AG04449 (cell line): ENCODE measurements at places on chromosomes 4 and X.

- no peak for DNase-seq
Measured at GRCh38 chrX:126557151-126557550, 4.5 kb upstream of the DCAF12L1 start.

DNA sequence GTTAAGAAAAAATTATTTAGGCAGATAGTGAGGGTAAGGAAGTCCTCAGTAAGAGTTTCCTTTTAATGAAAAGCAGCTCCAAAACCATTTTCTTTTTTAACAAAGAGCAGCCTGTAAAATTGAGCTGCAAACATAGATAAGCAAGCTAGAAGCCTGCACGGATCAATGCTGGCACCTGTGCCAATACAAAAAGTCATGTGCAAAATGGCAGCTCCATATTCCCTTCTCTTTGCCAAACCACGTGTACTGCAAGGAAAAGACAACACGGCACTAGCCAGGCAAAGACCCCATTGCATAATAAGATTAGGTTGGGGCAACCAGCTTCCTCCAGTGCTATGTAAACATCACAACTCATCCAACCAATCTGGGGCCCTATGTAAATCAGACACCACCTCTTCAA, 268.4 kb upstream of the INTU start:
- DNase-seq, result no peak

DNA sequence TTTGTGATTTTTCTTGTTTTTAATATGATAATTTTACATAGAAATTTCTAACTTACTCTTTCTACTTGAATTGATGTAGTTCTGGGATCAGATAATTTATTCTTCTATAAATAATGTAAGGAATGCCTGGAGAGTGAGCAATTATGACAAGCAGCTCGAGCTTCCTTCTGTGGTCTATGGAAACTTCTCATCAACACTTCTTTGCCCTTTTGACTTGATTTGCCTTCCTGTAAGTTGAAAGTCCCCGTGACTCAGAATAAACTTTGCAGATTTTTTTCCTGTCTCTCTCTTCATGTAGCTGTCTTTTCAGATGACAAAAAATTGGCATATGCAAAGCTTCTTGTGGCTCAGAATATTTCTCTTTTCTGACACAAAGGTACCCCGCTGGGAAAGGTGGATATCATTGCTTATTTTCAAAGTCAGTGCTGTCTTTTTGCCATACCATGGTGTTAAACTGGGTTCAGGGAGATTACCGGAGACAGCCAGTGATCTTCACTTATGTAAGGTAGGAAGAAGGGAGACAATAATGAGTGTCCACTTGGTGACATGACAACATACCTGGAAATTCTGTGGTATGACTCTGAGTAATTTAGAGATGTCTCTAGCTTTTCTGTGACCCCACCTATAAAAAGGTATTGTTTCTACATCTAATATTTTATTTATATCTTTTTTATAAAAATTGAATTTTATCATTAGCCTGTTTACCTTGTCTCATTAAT, 278.6 kb upstream of the GNPDA2 start:
- DNase-seq, result no peak

GRCh38 chr4:11590132-11590531, 161.4 kb upstream of the HS3ST1 start:
- no peak for DNase-seq

- DNase-seq, result no peak
Measured at GRCh38 chr4:76943790-76944189, 5.8 kb upstream of the SEPTIN11 start.

DNA sequence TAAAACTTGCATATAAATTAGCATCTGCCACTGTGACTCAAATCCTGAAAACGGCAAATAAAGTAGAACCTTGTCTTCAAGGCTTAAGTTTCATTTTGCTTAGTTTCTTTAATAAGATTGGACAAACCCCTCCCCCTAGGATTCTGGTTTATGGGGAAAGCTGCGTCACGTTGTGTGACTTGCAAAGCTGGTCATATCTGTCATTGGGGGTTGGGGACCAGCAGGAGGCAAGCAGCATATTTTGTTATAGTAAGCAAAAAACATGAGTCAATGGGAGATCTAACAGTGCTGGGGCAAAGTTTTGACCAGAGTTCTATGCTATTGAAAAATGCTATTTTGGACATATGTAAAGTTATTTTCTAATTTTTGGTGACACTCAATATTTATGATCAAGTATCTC, 407.3 kb downstream of the PCDH18 start:
- DNase-seq, result peak; percentile 17

DNA sequence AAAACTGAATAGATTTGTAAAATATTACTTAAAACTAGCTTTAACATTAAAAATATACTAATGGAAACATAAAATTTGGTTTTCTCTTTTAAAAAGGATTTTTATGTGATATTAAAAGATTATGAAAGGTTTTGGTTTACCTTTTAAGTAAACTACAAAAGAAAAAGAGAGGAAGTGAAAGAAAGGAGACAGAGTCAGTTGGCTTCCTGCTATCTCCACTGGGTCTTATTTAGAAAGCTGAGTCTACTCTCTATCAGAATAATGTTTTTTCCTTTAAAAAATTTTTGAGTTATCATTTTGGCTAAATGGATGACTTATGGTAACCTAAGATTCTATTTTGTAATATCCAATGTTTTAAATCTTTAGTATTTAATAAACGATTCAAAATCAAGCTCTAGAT, 21.6 kb upstream of the ATP8A1 start:
- DNase-seq, result no peak

DNA sequence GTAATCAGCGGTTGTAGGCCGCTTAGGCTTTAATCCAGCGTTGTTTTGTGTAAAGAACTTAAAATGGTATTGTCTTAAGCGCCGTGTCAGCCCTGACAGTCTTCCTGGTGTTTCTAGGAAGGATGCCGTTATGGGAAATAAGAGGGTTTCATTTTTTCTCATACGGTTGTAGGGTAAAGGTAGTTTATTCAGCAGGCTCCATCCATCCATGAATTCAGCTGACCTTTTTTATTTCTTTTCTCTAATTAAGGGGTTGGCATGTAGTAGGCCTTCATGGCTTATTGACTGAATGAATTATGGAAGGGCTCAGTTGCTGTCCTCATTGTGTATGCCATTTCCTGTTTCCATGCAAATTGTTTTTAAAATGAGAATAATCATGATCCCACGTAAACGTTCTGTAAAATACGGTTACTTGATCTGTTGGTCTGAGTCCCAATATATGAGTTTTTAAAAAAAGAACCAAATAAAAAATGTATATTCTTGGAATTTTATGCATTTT, 693 bp downstream of the OCIAD1 start:
- DNase-seq, result no peak

GRCh38 chrX:154030715-154031305, 11.1 kb upstream of the IRAK1 start:
- DNase-seq, result no peak

GRCh38 chrX:28969126-28969525, 381.9 kb downstream of the IL1RAPL1 start:
- DNase-seq, result no peak

DNA sequence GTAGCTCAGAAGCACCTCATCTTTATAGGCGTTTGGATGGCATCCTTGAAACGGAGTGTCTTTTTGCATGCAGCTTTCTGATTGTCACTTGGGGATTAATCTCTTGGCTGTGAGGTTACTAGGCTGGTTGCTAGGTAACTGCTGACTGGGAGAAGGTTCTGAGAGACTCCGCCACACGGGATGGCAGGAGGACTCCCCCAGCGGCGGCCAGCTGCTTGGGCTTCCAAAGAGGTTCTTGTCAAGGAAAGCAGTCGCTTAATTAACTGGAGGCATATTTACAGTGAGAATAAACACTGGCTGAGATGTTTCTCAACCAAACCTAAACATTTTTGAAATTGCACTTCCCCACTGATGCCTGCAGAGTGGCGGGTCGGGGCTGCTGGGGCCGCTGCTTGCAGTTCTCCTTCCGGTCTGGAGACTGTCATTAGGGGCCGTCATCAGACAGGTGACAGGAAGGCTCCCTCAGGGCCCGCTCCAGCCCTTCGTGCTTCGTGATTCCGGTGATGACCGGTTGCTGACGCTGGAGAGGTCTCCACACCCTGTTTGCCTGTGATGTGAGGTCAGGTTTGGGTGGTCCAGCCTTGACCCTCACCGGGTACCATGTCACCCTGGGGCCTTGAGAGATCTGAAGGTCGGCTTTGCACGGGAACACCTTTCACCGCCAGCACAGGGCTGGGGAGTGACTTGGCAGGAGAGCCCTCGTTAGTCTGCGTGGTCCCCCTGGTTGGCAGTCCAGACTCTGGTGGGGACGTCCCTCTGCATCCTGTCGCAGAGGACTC, 9.1 kb downstream of the NSG1 start:
- DNase-seq, result no peak

- no peak for DNase-seq
Measured at GRCh38 chrX:7522860-7523259, 320.1 kb upstream of the VCX start.

- DNase-seq, result no peak
Measured at GRCh38 chr4:144872508-144873225, 225.3 kb downstream of the ANAPC10 start.

DNA sequence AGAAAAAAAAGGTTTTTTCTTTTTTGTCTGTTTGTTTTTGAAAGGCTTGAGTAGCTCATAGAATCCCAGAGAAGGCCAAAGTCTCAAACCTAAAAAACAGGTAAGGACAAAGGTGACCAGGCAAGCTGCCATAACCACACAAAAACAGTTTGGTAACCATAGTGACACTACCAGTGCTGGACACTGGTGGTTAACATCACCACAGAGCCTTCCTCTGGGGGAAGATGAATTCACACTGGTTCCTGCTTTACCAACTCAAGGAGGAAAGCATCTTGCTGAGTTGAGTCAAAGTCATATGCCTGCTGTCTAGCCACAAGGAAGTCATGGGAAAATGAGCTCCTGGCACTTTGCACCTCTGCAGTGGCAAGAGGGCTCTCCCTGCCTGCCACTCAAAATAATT, 32.5 kb downstream of the IDS start:
- DNase-seq, result no peak

GRCh38 chr4:142778900-142779299, 67.2 kb downstream of the INPP4B start:
- DNase-seq, result no peak

- DNase-seq, result no peak
Measured at GRCh38 chr4:1291996-1292702, 2.5 kb downstream of the MAEA start.

DNA sequence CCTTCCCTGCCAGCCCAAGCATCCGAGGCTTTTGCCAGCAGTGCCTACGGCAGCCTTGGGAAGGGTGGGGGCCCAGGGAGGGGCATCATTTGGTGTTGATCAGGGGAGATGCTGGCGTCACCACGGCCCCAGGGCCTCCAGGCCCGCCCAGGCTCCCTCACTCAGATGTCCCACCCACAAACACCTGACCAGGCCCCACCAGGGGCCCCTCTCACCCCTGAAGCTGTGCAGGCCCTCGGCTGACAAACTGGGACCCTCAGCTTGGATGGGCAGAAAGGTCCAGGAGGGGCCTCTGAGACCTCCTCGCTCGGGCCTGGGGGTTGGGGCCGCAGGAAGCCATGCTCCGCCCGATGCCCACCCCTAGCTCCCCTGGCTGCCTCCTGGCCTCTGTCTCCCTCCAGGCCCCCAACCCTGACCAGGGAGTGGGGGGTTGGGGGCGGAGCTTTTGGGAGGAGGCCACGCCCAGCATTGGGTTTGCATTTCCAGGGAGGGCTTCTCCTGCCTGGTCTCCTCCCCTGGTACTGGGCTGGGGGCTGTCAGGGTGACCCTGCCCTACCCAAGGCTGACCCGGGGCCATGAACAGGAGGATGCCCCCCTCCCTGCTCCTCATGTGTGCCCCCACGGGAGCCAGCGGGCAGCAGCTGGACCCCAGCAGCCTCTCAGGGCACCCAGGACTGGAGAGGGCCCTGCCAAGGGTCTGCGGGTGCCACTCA, 33.4 kb upstream of the SPON2 start:
- DNase-seq, result no peak
